ENCODE measurements at places on chromosomes 5 and 9.
A peak's percentile ranks its signal among the peaks of the same experiment; 100 is the strongest.

DNA sequence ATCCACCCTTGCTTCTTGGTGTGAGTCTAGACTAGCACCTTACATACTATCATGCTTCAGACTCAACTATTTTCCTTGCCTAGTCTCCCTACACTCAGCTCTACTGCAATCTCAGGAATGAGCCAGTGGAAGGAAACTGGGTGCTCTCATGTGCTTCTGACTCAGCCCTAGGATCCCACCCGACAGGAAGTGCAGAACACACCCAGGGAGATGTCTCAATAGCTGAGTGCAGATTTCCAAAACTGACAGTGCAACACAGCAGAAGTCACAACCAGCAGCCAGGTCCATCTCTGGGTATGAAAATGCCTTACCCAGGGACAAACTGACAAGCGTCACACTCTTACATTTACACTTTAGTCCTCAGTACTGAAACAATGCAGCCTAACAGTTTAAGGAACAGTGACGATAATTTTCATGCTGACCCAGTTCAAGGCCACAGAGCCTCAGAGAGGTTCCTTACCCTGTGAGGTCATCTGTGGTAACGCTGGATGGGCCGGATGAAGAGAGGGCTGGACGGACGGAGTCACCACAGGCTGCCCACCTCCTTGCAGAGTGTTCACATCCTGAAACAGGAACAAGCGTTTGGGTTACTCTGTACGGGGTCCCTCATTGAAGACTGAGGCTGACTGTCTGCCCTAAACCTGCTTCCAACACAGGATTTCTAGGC lies 33.0 kb downstream of the FKBP15 start:
- no peak for DNase-seq

GRCh38 chr5:125835293-125836172 lies 587.7 kb upstream of the GRAMD2B start:
- peak; percentile 83 for DNase-seq

- DNase-seq, result no peak
These were observed 508.5 kb downstream of the BNC2 start for GRCh38 chr9:16361939-16362338.

DNA sequence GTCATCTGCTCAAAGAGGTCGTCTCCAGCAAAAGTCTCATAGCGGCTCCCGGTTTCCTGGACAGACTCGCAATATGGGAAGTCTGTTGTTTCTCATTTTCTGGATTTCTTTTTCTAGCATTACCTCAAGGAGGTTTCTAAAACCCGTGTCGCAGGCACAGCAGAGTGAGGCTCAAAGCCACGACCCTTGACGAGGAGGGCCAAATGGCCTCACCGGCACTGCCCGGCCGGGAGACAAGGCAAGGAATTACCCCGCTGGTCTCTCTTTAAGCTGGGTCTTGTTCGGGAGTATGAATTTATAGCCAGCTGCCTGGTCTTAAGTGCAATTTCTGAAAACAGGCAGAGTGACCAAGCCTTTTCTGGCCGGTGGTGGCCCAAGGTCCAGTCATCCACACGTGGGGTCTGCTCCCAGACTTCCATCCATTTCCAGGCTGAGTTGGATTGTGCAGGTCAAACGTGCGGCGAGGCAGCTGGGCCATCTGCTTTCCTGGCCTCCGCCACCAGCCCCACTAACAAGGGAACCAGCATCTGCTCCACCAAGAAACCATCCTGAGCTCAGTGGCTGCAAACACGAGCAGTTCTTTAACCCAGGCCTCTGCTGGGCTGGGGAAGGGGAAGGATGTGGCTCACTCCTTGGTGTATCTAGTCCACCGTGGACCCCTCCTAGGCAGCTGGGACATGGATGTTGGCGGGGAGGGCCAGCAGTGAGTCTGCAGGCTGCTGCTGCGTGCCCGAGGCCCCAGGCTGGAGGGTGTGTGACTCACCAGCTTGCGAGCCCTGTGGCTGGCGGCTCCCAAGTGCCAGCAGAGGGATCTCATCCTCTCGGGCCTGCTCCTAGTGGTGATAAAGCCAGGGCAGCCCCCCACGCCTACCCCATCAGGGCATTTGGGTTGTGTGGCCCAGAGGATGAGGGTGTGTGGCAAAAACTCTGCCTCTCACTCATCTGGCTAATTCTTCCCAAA lies 55.6 kb upstream of the COL5A1 start:
- DNase-seq, result no peak

DNA sequence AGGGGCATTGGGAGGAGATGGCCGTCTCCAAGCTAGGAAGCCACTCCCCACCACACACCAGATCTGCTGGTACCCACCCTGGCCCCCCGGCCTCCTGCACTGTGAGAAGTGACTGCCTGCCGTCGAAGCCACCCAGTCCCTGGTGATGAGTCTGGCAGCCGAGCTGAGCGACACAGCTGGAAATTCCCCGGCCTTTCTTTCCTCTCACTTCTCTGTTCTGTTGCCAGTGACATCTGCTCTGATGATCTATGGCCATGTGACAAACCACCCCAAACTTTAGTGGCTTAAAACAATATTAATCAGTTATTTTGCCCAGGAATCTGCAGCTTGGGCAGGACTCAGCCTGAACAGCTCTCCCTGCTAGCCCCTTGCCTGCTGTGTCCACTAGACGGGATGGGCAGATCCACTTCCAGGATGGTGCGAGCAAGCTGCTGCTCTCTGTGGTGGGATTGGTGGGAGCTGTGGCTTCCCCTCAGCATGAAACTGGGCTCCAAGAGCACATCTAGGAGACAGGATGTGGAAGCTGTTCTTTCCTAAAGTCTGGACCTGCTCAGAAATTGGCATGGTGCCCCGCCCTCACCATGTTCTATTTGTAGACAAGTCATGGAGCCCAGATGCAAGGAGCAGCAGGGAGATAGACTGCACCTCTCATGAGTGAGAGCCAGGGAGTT lies 211.2 kb downstream of the GADD45G start:
- no peak for DNase-seq

DNA sequence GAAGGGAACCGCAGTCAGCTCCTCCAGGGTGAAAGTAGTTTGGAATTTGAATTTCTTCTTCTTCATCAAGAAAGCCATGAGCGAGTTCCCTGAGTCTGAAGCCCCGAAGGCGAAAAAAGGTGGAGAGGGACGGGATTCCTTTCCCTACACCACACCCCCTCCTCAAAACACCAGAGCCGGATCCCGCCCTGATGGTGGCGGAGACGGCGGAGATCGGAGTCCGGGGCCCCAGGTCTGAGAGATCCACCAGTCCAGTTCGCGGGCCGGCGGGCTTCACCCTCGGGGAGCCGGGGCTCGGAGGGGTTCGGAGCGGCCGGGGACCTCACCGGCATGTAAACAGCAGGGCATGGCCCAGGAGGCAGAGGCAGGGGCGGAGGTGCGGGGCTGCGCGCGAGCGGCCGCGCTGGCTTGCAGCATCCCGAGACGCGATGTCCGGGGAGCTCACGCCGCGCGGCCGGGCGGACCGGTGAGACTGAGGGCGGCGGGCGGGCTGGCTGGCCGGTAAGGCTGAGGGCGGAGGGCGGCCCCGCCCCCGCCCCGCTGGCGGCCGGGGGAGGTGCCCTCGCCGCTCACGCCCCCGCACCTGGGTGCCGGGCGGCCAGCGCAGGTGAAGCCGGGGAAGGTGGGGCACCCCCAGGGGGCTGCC lies 606 bp downstream of the EEIG1 start:
- peak; percentile 69 for DNase-seq

DNA sequence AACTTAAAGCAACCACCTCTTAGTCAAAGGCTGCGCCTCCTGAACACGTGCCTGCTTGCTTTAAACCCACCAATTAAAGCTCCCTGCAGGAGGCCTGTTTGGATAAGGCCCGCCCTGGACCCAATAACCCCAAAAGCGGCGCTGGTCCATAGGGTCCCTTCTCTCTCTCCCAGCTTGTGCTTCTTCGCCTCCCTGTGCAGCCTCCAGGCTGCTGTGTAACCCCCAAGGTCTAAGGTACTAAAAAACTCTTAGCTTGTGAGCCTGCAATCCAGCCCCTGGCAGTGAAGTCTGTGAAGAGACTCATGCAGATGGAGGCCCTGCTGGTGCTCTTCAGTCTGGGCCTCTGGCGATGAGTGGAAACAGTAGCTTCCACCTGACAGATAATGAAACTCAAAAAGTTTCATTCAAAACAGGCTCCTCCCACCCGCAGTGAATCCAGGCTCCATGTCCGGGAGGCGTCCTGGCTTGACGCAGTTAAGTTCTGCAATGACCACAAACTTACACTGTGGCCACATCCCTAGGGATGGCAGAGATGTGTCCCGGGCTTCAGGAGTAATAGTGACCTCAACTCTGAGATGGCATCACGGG lies 97.3 kb downstream of the PRRT1B start:
- DNase-seq, result no peak

DNA sequence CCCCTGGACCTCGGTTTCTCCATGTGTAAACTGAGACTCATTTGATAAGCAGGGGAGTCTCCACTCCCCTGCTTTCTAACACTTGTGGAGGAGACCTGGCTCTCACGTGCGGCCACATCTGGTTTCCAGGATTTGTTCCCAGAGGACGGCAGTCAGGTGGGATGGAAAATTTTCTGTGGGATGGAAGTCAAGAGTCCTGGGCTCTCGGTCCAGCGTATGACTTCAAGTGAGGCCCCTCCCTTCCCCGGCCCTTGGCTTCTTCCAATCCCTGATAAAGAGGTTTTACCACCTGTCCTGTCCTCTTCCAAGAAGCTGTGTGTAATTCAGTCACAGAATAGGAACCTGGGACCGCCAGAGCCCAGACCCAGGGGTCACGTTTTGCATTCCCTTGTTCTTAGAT lies 35.0 kb downstream of the TMOD1 start:
- no peak for DNase-seq

- DNase-seq, result no peak
These were observed 36.5 kb downstream of the PALM2AKAP2 start for GRCh38 chr9:109816490-109816889.

- no peak for DNase-seq
These were observed 303.9 kb upstream of the EDIL3 start for GRCh38 chr5:84688566-84688965.

DNA sequence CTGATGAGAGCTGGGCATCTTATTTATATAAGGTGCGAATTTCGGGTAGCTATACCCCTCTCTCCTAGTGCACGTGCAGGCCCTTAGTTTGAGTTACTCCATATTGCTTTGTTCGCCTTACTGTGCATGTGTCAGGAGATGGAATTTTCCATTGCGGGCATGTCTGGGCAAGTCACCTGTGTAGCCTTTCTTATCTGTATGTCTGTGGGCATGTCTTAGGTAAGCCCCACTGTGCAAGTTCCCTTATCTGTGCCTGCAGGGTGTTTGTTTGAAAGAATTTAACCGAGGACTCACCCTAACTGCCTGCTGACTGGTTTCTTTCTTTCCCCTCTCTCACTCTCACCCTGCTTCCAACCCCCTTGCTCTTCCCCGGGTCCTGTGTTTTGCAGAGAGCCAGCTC lies 140.7 kb upstream of the RANBP3L start:
- no peak for DNase-seq

DNA sequence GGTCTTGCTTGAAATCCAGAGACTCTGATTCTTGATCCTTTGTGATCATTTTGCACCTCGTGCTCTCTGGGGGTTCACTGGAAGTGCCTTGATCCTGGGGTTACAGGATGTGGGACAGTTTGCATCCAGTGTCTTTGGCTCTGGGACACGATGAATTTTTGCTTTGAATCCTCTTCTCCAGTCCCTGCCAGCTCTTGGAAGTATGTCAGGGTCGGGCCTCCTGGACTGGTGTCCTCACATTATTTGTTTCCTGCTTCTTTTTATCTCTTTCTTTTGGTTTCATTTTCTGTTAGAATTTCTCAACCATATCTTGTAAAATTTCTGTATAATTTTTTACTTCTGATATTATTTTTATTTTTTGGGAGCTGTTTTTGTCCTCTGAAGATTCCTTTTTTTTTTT lies 34.2 kb downstream of the SECISBP2 start:
- DNase-seq, result no peak

DNA sequence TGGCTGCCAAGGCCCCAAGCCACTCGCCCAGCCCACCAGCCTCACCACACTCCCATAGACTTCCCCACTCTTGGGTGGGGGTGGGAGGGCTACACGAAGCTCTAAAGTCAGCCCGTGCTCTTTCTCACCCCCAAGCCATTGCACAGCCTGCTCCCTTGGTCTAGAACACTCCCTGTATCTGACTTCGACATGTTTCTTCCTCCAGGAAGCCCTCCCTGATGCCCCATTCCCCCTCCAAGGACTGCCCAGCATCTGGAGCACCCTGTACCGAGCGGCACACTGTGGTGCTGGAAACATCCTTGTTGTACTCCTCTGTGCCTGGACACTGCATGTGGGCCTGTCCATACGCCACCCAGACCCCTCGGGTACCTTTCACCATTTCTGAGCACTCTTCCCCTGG lies 49.4 kb upstream of the KCNMB1 start:
- DNase-seq, result no peak

DNA sequence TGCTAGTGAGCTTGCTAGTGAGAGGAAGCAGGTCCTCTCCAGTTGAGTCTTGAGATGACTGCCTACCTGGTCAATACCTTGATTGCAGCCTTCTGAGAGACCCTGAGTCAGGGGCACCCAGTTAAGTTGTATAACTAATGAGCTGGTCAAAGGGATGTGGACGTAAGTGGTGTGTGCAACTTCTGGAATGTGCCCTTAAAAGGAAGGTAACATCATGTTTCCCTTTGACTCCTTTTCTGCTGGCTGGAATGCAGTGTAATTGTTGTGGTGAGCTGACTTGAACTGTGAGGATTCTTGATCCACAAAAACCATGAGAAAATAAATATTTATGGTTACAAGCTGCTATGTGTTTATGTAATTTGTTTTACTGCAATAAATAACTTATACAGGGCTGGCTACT lies 2.4 kb upstream of the SNX2 start:
- DNase-seq, result no peak

DNA sequence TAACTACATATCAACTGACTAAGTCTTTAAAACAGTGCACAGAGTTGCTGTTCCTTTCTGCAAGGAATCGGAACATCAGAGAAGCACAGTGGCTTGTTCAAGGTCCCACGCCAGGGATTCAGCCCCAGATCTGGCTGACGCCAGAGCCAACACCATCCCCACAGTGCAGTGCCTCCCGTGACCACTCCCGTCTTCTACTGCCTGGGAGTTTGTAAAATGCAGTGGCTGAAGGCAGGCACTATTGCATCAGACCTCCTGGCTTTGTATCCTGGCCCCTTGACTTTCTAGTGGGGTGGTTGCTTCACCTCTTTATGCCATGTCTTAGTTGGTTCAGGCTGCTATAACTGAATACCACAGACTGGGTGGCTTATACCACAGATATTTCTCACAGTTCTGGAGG lies 131.0 kb downstream of the NSG2 start:
- no peak for DNase-seq

- DNase-seq, result no peak
These were observed 30.1 kb upstream of the TMEM250 start for GRCh38 chr9:136148766-136149165.

- DNase-seq, result no peak
These were observed 55.5 kb downstream of the ZFAND5 start for GRCh38 chr9:72309364-72310133.

Measured in GM23338 (cell line).